ENCODE measurements at places on chromosomes 7 and 10.
A peak's percentile ranks its signal among the peaks of the same experiment; 100 is the strongest.

- ATAC-seq, result no peak
These were observed 70.3 kb downstream of the MYL10 start for GRCh38 chr7:101558742-101559325.

DNA sequence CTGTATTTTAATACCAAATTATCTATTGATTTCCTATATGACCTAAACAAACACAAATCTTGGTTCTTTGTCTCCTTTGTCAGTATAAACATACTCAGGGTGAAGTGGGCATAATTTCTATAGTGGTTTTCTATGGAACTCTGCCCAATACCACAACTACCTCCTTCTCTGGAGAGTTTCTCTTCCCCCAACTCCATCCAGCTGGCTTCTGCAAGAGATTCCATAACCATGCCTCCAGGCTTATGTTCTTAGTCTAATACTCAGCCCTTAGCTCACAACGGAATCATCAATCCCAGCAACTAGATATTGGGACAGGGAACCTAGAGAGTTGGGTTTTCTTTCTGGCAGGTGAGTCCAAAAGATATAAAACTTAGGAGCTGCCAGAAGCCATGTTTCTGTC lies 127.3 kb downstream of the TRIL start:
- ATAC-seq, result no peak

DNA sequence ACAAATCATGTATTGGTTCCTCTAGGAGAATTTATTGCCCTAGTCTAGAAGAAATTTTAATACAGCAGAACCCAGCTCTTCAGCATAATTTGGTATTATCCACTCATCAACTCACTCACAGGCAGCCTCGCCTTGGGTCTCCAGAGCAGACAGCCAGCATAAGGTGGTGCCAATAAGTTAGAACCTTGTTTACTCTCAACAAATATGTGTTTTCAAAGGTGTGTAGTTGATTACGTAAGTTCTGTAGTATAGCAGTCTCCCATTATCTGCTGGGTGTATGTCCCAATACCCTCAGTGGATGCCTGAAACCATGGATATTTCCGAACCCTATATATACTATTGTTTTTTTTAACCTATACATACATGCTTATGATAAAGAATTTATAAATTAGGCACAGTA lies 522.5 kb upstream of the LRRN3 start:
- ATAC-seq, result no peak

GRCh38 chr7:75039709-75040108 lies 33.9 kb downstream of the RCC1L start:
- ATAC-seq, result peak; percentile 17

GRCh38 chr7:121945480-121946236 lies 72.7 kb downstream of the PTPRZ1 start:
- peak; percentile 87 for ATAC-seq

- ATAC-seq, result no peak
These were observed 107.2 kb downstream of the ARHGAP21 start for GRCh38 chr10:24616536-24616935.

DNA sequence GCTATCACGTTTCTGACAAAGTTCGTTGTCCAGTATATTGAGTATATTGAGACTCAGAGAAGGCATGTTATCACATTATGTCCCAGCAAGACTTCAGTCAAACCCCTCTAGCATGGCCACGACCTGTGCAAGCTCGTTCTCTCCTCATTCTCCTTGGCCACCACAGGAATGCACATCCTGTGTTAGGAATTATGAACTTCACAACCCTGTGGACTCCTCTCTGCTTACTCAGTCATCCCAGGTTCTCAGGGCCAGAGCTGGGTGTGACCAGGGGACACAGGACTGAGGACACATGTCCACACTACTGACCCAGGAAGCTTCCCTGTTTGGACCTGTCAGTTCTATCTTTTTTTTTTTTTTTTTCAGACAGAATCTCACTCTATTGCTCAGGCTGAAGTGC lies 4.4 kb downstream of the SH2D4B start:
- peak; percentile 4 for ATAC-seq

DNA sequence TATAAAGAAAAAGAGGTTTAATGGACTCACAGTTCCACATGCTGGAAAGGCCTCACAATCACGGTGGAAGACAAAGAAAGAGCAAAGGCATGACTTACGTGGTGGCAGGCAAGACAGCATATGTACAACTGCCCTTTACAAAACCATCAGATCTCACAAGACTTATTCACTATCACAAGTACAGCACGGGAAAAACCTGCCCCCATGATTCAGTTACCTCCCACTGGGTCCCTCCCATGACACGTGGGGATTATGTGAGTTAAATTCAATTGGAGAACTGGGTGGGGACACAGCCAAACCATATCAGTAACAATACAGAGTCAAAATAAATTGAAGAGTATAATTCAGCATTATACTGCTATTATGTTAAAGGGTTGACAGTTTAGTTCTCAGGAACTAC lies 37.8 kb downstream of the RNLS start:
- no peak for ATAC-seq

GRCh38 chr7:95424716-95425115 lies 10.1 kb downstream of the PON2 start:
- no peak for ATAC-seq

DNA sequence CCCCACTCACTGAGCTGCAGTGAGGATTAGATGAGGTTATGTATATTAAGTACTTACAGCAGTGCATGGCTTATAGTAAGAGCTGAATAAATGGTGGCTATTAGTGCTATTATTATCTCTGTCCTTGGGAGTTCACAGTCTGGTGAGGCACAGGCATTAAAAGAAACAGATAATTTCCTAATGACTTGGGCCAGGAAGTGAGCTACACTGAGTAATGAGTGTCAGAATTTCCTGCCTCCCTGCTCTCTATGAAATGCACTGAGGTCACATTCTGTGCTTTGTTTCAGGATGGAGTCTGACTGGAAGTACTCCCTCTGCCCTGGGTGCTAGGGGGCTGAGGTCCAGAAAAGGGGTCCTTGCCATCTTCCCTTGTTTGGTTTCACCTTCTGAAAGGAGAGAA lies 48.7 kb upstream of the LOXL4 start:
- ATAC-seq, result peak; percentile 35

DNA sequence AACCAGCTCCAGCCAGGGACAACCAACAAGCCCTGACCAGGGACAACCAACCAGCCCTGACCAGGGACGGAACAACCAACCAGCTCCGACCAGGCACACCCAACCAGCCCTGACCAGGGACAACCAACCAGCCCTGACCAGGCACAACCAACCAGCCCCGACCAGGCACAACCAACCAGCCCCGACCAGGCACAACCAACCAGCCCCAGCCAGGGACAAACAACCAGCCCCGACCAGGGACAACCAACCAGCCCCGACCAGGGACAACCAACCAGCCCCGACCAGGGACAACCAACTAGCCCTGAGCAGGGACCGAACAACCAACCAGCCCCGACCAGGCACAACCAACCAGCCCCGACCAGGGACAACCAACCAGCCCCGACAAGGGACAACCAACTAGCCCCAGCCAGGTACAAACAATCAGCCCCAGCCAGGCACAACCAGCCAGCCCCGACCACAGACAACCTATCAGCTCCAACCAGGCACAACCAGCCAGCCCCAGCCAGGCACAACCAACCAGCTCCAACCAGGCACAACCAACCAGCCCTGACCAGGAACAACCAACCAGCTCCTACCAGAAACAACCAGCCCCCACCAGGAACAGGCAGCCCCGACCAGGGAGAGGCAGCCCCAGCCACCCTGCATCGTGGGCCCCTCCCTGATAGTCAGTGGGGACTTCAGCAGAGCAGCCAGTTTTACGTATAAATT lies 56.4 kb downstream of the PROSER2 start:
- no peak for ATAC-seq

DNA sequence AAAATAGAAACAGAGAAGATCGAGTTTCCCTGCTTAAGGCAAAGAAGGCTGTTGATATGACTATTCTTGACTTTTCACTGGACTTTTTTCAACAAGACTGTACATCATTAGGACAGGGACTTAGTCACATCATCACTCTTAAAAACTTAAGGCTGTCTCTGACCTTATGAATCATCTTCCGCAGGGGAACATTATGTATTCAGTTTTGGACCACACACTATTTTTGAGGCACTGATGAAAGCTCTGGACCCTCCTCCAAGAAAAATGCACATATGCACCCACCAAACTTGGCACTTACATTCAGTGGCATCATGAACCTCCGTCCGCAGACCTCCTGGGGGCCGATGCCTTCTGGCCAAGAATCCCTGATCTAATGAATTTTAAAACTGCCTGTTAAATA lies 96.4 kb downstream of the CALD1 start:
- ATAC-seq, result no peak

DNA sequence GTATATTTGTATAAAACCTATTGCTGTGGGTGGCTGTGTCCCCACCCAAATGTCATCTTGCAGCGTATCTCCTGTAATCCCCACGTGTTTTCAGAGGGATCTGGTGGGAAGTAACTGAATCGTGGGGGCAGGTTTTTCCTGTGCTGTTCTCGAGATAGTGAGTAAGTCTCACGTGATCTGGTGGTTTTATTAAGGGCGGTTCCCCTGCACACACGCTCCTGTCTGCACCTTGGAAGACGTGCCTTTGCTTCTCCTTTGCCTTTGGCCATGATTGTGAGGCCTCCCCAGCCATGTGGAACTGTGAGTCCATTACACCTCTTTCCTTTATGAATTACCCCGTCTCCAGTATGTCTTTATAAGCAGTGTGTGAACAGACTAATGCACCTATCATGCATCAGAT lies 97.6 kb downstream of the DYNC2I1 start:
- no peak for ATAC-seq

DNA sequence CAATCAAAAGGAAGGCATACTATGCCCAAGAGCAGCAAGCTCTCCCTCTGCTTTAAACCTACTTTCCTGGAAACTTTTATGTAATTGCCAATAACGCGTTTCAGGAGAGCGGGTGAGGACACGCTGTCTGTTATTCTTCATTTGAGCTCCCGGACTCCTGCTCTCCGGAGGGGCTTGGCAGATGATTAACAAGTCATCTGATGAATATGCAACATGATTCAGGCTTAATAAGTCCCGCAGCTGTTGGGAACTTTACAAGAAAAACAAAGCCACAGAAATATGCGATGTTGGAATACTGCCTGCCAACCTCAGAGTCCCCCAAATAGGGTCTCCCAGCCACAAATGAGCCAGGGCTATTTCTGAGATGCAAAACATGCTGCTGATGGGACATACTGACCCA lies 348.0 kb downstream of the GPAM start:
- ATAC-seq, result no peak

GRCh38 chr10:32957341-32958084 lies 517 bp downstream of the ITGB1 start:
- peak; percentile 20 for ATAC-seq

GRCh38 chr7:137590756-137591305 lies 247.3 kb upstream of the PTN start:
- no peak for ATAC-seq

GRCh38 chr10:43209651-43210141 lies 57.2 kb downstream of the RASGEF1A start:
- ATAC-seq, result no peak

DNA sequence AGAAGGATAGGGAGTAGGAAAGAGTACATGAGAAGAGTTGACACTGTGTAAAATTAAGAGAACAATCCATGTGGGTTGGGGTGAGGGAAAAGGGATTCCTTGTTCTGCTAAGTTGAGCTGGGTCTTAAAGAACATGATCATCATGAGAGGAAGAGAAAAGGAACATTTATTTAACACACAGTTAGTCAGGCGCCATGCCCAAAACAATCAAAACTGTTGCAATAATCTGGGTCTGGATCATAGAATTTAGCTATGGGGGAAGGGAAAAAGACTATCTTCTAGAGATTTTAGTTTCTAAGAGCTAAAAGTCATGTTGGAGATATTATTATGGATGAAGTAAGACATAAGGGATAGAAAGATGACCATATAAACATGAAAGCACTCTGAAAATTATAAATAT lies 178.9 kb downstream of the SEM1 start:
- no peak for ATAC-seq

DNA sequence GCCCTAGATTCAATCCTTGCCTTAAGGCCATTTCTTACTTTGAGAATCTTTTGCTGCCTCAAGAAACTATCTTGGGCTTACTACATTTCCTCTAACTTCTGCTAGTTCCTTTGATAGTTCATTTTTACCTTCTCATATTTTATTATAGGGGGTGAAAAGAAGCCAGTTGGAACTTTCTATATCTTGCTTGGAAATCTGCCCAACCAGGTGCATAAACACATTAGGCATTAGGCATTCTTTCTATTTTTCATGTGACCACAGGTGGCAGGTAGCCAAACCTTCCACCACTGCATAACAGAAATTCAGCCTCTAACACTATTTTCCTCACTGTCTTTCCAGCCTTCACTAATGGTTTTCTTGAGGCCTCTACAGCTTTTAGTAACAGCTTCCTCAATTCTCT lies 300.0 kb upstream of the SP8 start:
- no peak for ATAC-seq

- ATAC-seq, result peak; percentile 39
These were observed 37.2 kb upstream of the ACSL5 start for GRCh38 chr10:112336556-112337201.

DNA sequence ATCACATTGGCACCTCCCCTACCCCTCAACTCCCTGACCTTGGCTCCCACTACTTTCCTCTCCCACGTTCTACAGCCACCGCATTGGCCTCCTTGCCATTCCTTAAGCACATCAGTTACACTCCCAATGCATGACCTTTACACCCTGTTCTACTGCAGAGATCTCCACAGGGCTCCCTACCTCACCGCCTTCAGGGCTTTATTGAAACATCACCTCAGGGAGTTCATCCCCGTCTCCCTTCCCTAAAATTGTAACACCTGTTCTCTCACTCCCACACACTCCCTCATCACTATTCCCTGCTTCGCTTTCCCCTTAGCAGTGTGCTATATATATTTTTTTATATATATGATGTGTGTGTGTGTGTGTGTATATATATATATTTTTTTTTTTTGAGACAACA lies 18.5 kb downstream of the CNNM1 start:
- ATAC-seq, result no peak

DNA sequence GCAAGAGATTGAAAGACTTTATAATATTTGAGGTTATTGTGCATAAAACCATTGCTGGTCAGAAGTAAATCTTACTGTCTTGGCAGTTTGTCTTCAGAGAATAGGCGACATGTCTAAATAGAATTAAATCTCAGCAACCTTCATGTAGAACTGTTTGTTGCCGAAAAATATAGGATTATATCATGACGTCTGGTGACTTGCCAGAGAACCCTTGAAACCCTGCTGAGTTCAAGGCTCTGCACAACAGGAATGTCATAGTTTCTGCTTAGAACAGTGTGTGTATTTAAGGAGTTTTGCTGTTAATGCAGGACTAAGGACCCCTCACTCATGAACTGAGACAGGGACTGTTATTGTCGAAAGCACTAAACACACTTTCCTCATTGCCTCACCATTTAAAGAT lies 206.4 kb upstream of the ETV1 start:
- no peak for ATAC-seq

DNA sequence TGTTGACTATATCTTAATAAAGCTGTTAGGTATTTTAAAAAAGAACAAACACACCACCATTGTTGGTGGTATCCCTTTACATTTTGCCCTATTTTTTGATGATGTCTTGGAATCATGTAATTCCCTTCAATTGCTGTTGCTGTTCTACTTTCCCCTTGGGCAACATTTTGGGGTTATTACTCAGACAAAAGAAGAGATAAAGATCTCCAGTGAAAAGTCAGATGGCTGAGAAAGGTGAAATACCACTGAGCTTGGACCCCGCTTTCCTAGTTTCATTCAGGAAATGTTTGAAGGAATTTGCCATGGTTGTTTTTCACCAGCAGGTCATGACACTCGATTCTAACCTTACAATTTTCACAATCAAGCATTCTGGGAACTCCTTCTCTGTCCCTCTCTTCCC lies 84.6 kb downstream of the MACC1 start:
- no peak for ATAC-seq
